ENCODE measurements at places on chromosomes 3 and 15.

GRCh38 chr15:81363718-81364500 is 10.1 kb downstream of the TMC3 start:
- no peak for DNase-seq

GRCh38 chr3:111748132-111748531 is 110.9 kb upstream of the PHLDB2 start:
- no peak for DNase-seq

GRCh38 chr3:123984957-123985356 is 7.0 kb downstream of the ROPN1 start:
- DNase-seq, result no peak

DNA sequence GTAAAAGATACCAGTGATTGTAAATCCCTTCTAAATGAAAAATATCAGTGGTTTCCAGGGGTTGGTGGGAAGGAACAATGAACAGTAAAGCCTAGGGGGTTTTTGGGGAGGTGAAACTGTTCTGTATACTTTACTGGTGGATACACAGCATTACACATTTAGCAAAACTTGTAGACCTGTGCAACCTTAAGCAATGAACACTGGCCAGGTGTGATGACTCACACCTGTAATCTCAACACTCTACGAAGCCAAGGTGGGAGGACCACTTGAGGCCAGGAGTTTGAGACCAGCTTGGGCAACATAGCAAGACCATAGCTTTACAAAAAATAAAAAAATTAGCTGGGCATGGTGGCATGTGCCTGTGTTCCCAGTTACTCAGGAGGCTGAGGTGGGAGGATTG is 1.8 kb downstream of the CCDC13 start:
- DNase-seq, result no peak

GRCh38 chr15:95760508-95760907 is 570.0 kb upstream of the NR2F2 start:
- DNase-seq, result no peak

- no peak for DNase-seq
Measured at GRCh38 chr3:9786825-9787669, 5.2 kb downstream of the TADA3 start.

- no peak for DNase-seq
Measured at GRCh38 chr3:62815981-62816380, 59.2 kb downstream of the CADPS start.

- DNase-seq, result no peak
Measured at GRCh38 chr3:69282181-69282580, 103.7 kb downstream of the FRMD4B start.
